Glutamatergic neuron (in vitro differentiated cells): ENCODE measurements at places on chromosomes 13 and 19. TPM values are rescaled to one million over a fixed set of nuclear protein-coding genes. Genes with fewer than 3 reads are reported as not detected.

The TNNT1 gene
- 19.3 TPM for total RNA-seq

The ZNF599 gene
- total RNA-seq: 8.2 TPM

The ZSCAN4 gene
- 0.69 TPM for total RNA-seq

The DKKL1 gene
- 2.8 TPM for total RNA-seq

The BCL2L12 gene
- total RNA-seq: 7.5 TPM

The RGL3 gene
- 0.66 TPM for total RNA-seq

DNA sequence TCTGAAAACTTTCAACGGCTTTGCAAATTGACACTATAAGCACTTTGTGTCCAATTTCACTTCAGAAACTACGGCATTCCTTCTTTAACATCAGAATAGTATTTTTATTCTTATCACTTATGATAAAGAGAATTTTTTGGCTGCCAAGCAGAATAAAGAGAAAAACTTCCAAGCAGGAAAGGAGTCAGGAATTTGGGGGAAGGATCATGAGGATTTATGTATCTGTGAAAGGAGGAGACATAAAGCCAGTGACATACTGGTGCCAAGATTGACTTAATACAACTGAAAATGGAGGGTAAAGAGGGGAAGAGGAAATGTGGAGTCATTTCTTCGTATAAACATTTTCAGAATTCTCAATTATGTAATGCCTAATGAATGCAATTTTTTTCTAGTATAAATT, 94.7 kb downstream of the RBM26 start:
- H3K4me3 ChIP-seq: no peak overlapping the region
- peaks cover 2% of the 10 kb centered on the region for H3K27me3 ChIP-seq
- DNase-seq: no peak
- no peaks in the 10 kb centered on the region for H3K36me3 ChIP-seq
- H3K27ac ChIP-seq: no peak overlapping the region

DNA sequence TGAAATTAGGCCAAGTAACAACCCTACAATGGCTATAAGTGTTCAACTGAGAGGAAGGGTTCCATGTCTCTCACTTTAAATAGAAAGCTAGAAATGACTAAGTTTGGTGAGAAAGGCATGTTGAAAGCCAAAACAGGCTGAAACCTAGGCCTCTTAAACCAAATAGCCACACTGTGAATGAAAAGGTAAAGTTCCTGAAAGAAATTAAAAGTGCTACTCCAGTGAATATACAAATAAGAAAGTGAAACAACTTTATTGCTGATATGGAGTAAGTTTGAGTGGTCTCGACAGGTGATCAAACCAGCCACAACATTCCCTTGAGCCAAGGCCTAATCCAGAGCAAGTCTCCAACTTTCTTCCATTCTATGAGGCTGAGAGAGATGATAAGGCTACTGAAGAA, 209.6 kb downstream of the KLF12 start:
- H3K36me3 ChIP-seq: peaks cover 1% of the 10 kb centered on the region
- DNase-seq: no peak
- no peak overlapping the region for H3K27ac ChIP-seq
- peaks cover 2% of the 10 kb centered on the region for H3K4me1 ChIP-seq

DNA sequence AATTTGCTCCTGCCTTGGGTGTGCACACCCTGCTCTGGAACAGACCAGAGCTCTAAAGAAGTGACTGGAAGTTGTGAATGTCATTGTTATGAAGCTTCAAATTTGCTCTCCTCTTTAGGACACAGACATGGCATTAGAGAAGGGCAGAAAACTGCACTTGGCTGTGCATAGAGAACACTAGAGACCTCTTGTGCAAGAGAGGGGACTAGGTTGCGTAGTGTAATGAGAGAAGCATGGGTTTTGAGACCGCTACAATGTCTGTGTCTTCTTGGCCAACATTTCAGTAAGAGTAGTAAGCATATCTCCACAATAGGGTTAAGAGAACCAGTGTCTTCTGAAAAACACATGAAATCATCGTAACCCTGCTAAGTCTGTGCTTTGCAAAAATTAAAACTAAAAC, 423.3 kb downstream of the SPRY2 start:
- peaks cover 3% of the 10 kb centered on the region for H3K4me1 ChIP-seq
- H3K27ac ChIP-seq: no peak overlapping the region
- H3K4me3 ChIP-seq: no peak overlapping the region

GRCh38 chr19:5436106-5436947, 18.9 kb upstream of the ZNRF4 start:
- H3K4me3 ChIP-seq: peak overlapping the region; percentile 87
- H3K27me3 ChIP-seq: peaks cover 12% of the 10 kb centered on the region
- peaks cover 5% of the 10 kb centered on the region for H3K4me1 ChIP-seq

GRCh38 chr19:39765091-39766076, 13.3 kb upstream of the LEUTX start:
- no peak overlapping the region for H3K4me3 ChIP-seq
- no peak overlapping the region for H3K27ac ChIP-seq
- no peaks in the 10 kb centered on the region for H3K4me1 ChIP-seq
- no peaks in the 10 kb centered on the region for H3K36me3 ChIP-seq
- peaks cover 2% of the 10 kb centered on the region for H3K27me3 ChIP-seq

DNA sequence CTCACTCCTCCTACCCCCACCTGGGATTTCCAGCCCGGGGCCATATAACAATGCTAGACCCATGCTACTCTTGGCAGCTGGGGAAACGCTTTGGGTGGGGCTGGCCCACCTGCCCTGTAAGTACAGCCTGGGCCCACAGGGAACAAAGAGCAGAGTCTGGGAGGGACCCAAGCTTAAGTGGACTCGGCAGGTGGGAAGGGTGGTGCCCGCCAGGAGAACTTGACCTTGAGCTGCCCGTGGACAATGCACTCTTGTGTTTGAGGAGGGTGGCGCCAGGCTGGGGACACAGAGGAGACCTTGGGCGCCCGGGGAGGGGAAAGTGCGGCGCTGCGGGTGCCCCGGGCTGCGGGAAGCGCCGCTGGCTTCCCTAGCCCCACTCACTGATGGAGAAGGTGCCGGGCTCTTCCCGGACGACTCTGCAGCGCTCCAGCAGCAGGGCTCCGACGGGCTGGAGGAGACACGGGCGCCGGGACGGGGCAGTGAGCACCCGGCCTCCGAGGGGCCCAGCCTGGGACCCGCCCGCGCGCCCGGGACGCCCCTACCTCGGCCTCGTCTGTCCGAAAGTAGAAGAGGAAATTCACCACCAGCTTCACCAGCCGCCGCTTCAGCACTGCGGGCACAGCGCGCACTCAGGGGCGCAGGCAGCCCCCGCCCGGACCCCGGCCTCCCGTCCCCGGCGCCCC, 607 bp downstream of the PLEKHJ1 start:
- H3K27ac ChIP-seq: peak overlapping the region; percentile 97
- peak overlapping the region; percentile 97 for H3K4me3 ChIP-seq
- peak; percentile 38 for DNase-seq
- H3K27me3 ChIP-seq: peaks cover 17% of the 10 kb centered on the region
- peaks cover 25% of the 10 kb centered on the region for H3K4me1 ChIP-seq
- no peaks in the 10 kb centered on the region for H3K36me3 ChIP-seq

DNA sequence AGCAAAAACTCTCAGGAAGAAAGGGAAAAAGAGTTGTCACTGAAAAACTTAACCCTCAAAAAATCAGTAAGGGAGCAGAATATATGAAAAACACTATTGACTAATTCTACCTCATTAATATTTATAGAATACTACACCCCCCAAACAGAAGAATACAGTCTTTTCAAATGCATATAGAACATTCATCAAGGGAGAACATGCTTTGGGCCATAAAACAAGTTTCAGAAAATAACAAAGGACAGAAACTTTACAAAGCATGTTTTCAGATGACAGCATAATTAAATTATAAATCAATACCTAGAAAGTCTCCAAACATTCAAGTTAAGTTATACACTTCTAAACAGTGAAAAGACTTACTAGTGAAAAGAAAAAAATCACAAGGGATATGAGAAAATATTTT, 30.5 kb downstream of the SOHLH2 start:
- H3K27ac ChIP-seq: no peak overlapping the region
- no peaks in the 10 kb centered on the region for H3K27me3 ChIP-seq
- H3K4me3 ChIP-seq: no peak overlapping the region
- no peaks in the 10 kb centered on the region for H3K4me1 ChIP-seq
- H3K36me3 ChIP-seq: no peaks in the 10 kb centered on the region

- no peak overlapping the region for H3K4me3 ChIP-seq
- no peaks in the 10 kb centered on the region for H3K4me1 ChIP-seq
- DNase-seq: no peak
- H3K27ac ChIP-seq: no peak overlapping the region
Measured at GRCh38 chr13:98990701-98991100, 12.8 kb upstream of the DOCK9 start.

GRCh38 chr19:10808937-10809649, 26.9 kb downstream of the TMED1 start:
- no peak for DNase-seq
- H3K27me3 ChIP-seq: peaks cover 7% of the 10 kb centered on the region
- H3K36me3 ChIP-seq: peaks cover 8% of the 10 kb centered on the region
- H3K27ac ChIP-seq: peak overlapping the region; percentile 60
- H3K4me1 ChIP-seq: peaks cover 14% of the 10 kb centered on the region
- no peak overlapping the region for H3K4me3 ChIP-seq

DNA sequence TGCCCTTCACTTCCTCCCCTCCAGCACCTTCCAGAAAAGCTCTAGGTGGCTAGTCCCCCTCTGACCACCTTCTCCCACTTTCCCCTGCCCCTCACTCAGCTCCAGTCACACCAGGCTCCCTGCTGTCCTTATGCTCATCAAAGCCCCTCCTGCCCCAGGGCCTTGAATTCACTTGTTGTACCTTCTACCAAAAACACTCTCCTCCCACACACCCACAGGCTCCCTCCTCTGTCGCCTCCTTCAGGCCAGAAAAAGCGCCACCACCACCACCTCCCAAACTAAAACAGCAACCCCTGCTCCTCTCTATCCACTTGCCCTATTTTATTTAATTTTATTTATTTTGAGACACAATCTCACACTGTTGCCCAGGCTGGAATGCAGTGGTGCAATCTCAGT, 4.8 kb upstream of the CEACAM16 start:
- H3K4me1 ChIP-seq: no peaks in the 10 kb centered on the region
- no peak overlapping the region for H3K4me3 ChIP-seq
- H3K27me3 ChIP-seq: peaks cover 2% of the 10 kb centered on the region
- no peak for DNase-seq
